ENCODE measurements at places on chromosomes 2 and 18. TPM values are rescaled to one million over a fixed set of nuclear protein-coding genes. Genes with fewer than 3 reads are reported as not detected.

DNA sequence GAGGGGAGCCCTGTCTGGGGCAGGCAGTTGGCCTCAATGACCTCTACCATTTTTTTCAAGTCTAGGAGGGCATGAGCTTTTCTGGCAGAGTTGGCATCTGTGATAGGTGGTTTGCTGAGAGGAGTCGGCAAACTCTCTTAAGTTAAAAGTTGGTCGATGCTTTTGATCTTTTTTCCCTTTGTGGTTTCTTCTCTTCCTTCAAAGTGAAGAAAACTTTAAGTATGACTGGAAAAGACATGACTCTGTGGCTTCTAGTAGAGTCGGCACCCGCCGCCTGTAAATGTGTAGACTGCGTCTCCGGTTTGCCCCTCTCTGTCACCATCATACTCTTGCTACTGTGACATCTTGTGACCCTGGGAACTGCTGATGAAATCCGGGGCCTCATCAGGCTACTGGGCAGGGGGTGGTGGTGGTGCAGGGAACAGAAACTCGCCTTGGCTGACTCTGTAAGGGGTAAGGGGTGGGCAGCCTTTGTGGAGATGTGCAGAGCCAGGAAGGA lies 21.1 kb downstream of the INPP5D start:
- DNase-seq: peak; percentile 72

DNA sequence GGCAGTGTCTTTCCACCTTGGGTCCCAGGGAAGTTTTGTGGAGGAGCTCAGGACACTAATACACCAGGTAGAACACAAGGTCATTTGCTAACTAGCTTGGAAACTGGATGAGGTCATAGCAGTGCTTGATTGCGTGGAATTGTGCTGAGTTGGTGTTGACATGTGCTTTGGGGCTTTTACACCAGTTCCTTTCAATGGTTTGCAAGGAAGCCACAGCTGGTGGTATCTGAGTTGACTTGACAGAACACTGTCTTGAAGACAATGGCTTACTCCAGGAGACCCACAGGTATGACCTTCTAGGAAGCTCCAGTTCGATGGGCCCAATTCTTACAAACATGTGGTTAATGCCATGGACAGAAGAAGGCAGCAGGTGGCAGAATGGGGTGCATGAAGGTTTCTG lies 5.9 kb downstream of the CTLA4 start:
- peak; percentile 59 for DNase-seq

GRCh38 chr2:3745920-3746319 lies 42.5 kb downstream of the DCDC2C start:
- DNase-seq: no peak

DNA sequence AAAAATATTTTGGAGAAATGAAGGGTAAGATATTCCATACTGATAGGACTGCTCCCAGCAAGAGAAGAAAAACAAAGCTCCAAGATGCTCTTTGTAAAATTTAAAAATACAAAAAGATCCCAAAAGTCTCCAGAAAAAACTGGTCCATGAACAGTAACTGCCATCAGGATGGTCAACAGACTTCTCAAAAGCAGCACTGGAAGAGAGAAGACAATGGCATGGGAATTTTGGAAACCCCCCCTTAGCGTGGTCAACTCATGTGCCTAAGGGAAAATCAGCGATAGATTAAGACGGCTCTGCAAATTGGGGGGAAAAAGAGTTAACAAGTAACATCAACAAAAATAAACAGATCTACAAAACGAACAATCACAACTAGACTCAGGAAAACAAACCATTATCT lies 23.6 kb downstream of the B4GALT6 start:
- DNase-seq: no peak

DNA sequence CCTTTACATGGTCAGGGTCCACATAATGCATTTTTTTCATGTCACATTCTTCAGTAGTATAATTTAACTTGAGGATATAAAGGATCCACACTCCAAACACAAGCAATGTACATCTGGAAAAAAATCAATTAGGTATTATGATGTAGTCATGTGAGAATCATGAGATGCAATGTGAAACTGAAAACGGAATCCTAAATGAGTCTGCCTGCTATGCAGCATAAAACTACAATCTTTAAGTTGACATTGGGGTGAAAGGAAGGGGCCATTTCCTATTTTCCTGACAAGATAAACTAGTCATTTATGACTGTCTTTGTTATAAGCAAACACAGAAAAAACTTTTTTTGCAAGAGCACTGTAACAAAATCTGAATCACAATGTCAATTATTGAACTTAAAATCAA lies 27.6 kb downstream of the ST3GAL5 start:
- no peak for DNase-seq

GRCh38 chr18:62790871-62791772 lies 75.8 kb downstream of the PHLPP1 start:
- no peak for DNase-seq

TXNDC2 gene
- not detected for total RNA-seq

GRCh38 chr2:215755641-215756345 lies 257.6 kb downstream of the MREG start:
- DNase-seq: no peak

DNA sequence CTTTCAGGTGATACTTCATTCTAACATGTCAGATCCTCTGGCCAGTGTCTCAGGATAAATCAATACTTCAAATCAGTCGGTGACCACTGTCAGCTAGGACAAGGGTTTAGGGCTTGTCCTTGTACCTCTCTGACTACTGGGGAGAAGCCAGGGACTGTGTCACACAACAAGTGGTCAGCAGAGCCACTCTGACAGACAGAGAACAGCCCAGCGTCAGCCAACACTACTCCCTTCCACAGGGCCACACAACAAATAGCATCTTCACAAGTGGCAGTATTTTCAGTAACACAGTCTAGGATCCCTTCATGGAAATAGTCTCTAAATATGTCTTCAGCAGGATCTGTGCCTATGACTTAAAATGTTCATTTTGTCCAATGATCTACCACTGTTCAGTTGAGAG lies 14.2 kb downstream of the FLACC1 start:
- DNase-seq: no peak

DNA sequence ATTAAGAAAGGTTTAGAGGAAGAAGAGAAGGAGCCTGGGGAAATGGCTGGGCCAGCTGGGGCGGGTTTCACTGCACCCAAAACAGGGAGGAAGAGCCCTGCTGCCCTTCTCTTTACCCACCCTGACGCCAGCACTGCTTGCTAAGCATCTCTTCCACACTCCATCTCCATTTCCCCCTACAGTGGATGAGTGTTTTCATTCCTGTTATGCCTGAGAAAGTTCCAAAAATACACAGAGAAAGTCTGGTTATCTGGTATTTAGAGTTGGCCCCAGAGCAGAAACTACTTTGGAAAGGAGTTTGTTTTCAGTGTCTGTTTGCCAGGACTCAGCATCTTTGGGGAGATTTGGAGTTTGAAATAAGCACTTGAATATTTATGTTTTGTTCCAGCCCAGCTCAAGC lies 451.0 kb downstream of the SLC4A3 start:
- no peak for DNase-seq

LHCGR gene
- total RNA-seq: not detected

- peak; percentile 67 for DNase-seq
Measured at GRCh38 chr2:160210599-160211138, 10.6 kb upstream of the ITGB6 start.

MPHOSPH10 gene
- 26.2 TPM for total RNA-seq

DNA sequence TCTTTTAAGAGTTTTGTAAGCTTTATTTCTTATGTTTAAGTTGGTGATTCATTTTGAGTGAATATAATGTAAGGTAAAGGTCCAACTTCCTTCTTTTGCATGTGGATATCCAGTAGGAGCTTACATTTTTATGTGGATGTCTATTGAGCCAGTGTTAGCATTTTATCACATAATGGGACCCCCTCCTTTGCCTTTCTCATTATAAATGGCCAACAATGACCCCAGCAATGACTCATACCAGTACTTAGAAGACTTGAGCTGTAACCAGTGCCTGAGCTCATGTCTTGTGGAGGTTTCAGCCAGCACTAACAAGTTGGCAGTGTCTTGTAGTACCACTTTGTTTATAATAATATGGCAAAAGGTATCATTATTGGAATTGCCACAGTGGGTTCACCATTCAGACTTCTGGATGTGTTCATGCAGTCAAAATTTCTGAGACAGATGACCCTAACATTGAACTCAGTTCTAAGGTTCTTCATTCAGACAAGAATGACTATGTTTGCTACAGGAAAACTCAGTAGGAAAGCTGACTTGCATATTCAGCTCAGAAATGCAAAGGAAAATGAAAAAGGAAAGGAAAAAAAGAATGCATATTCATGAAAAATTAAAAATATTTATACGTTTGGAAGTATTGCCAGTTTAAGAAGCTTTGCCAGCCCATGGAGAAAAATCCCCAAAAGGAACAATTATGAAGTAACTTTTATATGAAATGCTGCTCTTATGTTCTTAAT lies 41.0 kb downstream of the CDKL4 start:
- DNase-seq: no peak

DNA sequence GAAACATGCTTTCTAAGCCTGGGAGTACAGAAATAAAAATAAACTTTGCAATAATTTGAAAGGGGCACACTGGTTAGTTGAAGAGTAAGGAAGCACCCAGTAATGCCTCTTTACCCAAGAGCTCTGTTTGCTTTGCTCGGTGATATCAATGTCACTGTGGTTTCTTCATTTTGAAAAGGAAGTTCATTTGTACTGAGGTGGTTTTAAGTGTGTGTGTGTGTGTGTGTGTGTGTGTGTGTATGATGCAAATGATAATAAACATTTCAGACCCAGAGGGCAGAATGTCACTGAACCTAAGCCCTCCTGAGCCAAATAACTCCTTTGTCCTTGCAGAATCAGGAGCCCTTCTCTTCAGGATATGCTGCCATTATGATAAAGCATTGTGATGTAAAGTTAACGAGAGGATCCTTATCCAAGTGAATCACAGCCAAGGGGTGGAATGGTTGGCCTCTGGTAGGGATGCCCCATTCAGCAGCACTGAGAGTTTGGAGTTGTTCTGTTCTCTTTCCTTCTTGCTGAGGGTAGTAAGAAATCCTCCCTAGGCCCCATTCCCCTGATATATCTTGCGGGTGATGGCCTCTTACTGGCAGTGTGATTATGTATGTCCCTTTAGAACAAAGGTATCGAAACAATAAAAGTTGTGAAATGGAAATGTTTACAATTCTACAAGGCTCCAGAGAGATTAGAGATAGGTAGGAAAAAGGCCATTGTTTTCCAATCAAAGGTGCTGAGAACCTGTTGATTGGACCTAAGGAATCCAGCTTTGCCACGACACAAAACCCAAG lies 7.6 kb downstream of the ITGA6 start:
- DNase-seq: peak; percentile 52

GRCh38 chr2:159249990-159250715 lies 36.4 kb downstream of the WDSUB1 start:
- no peak for DNase-seq

Measured in activated CD4-positive, alpha-beta memory T cell treated with anti-CD3 and anti-CD28 coated beads, Interleukin-2, amount 10 ng/mL, durations not matched to agents 7 days and 5 days (primary cell).